Glutamatergic neuron (in vitro differentiated cells): ENCODE measurements at places on chromosomes 2 and 18. TPM values are rescaled to one million over a fixed set of nuclear protein-coding genes. Genes with fewer than 3 reads are reported as not detected.

GRCh38 chr2:52810460-52810859, 957.1 kb upstream of the CHAC2 start:
- no peaks in the 10 kb centered on the region for H3K36me3 ChIP-seq
- no peak overlapping the region for H3K27ac ChIP-seq
- H3K4me1 ChIP-seq, result no peaks in the 10 kb centered on the region
- no peak for DNase-seq
- no peaks in the 10 kb centered on the region for H3K27me3 ChIP-seq

DNA sequence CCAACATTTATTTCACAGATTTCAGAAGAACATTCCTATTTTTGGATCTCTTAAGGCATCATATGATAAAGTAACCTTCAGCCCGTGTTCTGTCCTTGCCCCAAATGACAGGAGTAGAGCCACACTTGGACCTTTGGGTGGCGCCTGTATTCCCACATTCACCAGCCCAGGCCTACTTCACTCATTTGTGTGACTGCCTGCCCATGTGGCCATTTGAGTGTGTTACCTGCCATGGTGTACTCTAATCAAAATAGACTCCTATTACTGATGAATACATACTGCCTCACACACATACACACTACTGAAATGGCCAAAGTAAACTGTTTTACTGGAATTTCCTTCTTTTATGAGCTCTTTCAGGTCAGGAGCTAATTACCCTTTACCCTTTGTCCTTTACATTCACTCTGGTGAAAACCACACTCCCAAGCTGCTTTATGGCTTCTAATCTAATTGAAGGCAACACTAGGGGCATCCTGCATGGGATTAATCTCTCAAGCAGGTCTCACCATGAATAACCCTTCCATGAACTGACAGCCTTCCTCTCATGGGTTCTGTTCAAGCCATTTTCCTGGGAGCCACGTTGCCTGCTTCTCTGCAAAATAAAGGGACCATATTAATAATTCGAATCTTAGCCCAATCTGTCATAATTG, 271.0 kb upstream of the GALNT5 start:
- H3K27ac ChIP-seq, result no peak overlapping the region
- no peaks in the 10 kb centered on the region for H3K36me3 ChIP-seq
- H3K27me3 ChIP-seq, result no peaks in the 10 kb centered on the region
- no peaks in the 10 kb centered on the region for H3K4me1 ChIP-seq

GRCh38 chr18:54444319-54444914, 86.7 kb downstream of the C18orf54 start:
- peaks cover 2% of the 10 kb centered on the region for H3K27me3 ChIP-seq
- no peak overlapping the region for H3K27ac ChIP-seq

DNA sequence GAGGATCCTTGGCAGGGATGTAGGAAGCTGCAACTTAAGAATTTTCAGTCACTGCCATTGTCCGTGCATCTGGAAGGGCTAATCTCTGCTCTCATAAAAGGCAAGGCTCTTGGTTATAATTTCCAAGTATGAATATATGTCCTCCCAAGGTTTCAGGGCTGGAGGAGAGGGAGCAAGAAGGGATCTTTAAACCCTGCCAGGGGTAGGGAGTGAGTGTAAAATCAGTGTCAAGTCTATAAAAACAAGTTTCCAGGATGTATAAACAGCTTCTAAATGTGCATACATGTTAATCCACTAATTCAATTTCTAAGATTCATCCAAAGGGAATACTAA, 110.2 kb upstream of the CYRIA start:
- peaks cover 5% of the 10 kb centered on the region for H3K4me1 ChIP-seq
- no peaks in the 10 kb centered on the region for H3K36me3 ChIP-seq
- no peak overlapping the region for H3K4me3 ChIP-seq
- no peak overlapping the region for H3K27ac ChIP-seq

- H3K27me3 ChIP-seq, result peaks cover 11% of the 10 kb centered on the region
- no peak for DNase-seq
- H3K27ac ChIP-seq, result no peak overlapping the region
- peaks cover 18% of the 10 kb centered on the region for H3K36me3 ChIP-seq
These were observed 31.9 kb downstream of the ASB1 start for GRCh38 chr2:238458651-238459050.

GRCh38 chr2:80053522-80054345, 250.8 kb downstream of the LRRTM1 start:
- no peak overlapping the region for H3K27ac ChIP-seq
- no peak overlapping the region for H3K4me3 ChIP-seq
- no peak for DNase-seq
- peaks cover 17% of the 10 kb centered on the region for H3K4me1 ChIP-seq
- H3K27me3 ChIP-seq, result peaks cover 5% of the 10 kb centered on the region

- DNase-seq, result no peak
- H3K4me1 ChIP-seq, result peaks cover 13% of the 10 kb centered on the region
- H3K27ac ChIP-seq, result no peak overlapping the region
These were observed 16.7 kb downstream of the SRSF7 start for GRCh38 chr2:38734299-38735058.

GRCh38 chr2:60868589-60869273, 12.6 kb upstream of the REL start:
- no peaks in the 10 kb centered on the region for H3K4me1 ChIP-seq
- H3K27ac ChIP-seq, result no peak overlapping the region
- no peak overlapping the region for H3K4me3 ChIP-seq
- H3K36me3 ChIP-seq, result no peaks in the 10 kb centered on the region

GRCh38 chr2:240906141-240906910, at the start of gene CROCC2:
TSS of gene CROCC2 (plus strand) at chr2:240906336. CDS start at chr2:240906514, 178 bp downstream.
- DNase-seq, result no peak
- no peak within 1 kb of the TSS for H3K27ac ChIP-seq
- H3K27me3 ChIP-seq, result peaks cover 2% of the 10 kb centered on the region

- H3K4me3 ChIP-seq, result no peak overlapping the region
- H3K4me1 ChIP-seq, result peaks cover 11% of the 10 kb centered on the region
- H3K36me3 ChIP-seq, result no peaks in the 10 kb centered on the region
These were observed 59.9 kb upstream of the CYRIA start for GRCh38 chr2:16725549-16725948.

- H3K4me3 ChIP-seq, result no peak overlapping the region
- no peak overlapping the region for H3K27ac ChIP-seq
- no peaks in the 10 kb centered on the region for H3K4me1 ChIP-seq
- no peak for DNase-seq
- H3K27me3 ChIP-seq, result peaks cover 3% of the 10 kb centered on the region
These were observed 9.4 kb downstream of the NT5DC4 start for GRCh38 chr2:112730216-112730615.

DNA sequence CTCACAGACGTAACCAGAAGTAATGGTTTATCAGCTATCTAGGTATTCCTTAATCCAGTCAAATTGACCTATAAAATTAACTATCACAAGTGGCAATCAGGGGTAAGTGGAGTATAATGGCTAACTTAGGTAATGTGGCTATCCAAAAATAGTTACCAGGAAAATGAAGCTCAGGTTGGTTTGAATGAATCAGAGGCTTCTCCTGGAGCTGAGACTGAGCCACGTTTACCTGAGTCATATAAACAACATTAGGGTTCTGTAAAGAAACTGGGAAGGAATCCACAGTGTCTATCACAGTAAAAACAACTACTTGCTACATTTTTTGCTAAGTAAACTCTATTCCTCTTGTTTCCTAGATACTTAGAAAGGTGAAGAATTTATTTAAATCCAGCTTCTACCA, 236.0 kb upstream of the SPHKAP start:
- no peak overlapping the region for H3K27ac ChIP-seq
- H3K27me3 ChIP-seq, result no peaks in the 10 kb centered on the region
- no peak overlapping the region for H3K4me3 ChIP-seq
- H3K36me3 ChIP-seq, result no peaks in the 10 kb centered on the region

DNA sequence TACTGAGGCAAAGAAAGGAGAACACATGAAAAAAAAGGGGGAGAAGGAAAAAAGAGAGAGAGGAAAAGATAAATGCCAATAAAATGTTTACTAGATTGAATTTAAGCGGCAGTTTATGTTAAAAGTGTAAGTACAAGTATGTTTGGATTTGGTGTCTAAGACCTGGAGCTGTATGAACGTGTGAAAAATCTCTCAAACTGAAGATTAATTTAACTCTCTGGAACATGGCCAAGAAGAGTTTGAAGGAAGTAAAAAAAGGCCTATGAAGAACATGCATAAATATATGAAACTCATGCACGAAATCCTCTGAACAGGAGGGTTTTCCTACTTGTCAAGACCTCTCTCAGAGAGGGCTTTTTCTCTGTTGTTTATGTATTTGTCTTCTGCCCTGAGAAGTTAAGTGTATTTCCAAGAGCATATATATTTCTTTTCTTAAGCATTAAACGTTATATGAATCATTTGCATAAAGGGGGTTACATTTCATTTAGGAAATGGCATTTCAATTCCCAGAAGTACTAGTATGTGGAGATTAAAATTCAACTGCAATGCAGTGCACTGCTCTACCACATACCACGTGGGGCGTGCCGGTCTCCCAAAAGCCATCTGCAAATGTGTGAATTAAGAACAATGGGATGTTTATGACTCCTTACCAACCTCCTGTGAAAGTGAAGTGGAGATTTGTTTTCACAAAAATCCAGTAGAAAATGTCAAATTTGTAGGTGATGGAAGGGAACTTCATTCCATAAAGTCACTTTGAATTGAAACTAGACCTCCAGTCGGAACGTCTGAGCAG, 281.1 kb upstream of the TRIB2 start:
- H3K27me3 ChIP-seq, result no peaks in the 10 kb centered on the region
- no peak overlapping the region for H3K4me3 ChIP-seq
- no peaks in the 10 kb centered on the region for H3K36me3 ChIP-seq
- DNase-seq, result no peak

- DNase-seq, result no peak
- H3K27me3 ChIP-seq, result no peaks in the 10 kb centered on the region
- no peak overlapping the region for H3K27ac ChIP-seq
- H3K4me3 ChIP-seq, result no peak overlapping the region
- peaks cover 4% of the 10 kb centered on the region for H3K4me1 ChIP-seq
These were observed 16.2 kb downstream of the SAG start for GRCh38 chr2:233323851-233324250.

GRCh38 chr2:7724336-7724735, 807.1 kb downstream of the RNF144A start:
- no peaks in the 10 kb centered on the region for H3K27me3 ChIP-seq
- peaks cover 3% of the 10 kb centered on the region for H3K4me1 ChIP-seq
- no peak for DNase-seq
- H3K4me3 ChIP-seq, result no peak overlapping the region
- no peak overlapping the region for H3K27ac ChIP-seq

DNA sequence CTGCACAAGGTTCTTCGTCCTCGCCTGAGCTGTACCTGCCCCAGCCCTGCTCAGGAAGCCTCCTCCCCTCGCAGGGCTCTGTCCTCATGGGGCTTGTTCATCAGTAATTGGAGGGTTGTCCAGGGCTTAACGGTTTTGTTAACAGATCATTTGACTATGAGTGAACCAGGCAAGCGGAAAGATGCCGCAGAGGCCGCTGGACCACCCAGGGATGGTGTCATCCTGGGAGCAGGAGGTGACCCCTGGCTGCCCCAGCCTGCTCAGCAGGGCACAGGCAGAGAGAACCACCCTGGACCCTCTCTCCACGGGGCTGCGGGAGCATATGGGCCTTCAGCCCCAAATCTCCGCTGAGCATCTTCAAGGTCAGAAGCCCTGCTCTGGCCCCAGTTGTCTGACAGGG, 264.3 kb downstream of the KLHL29 start:
- H3K36me3 ChIP-seq, result peaks cover 18% of the 10 kb centered on the region
- peaks cover 25% of the 10 kb centered on the region for H3K4me1 ChIP-seq
- no peaks in the 10 kb centered on the region for H3K27me3 ChIP-seq
- no peak for DNase-seq

DNA sequence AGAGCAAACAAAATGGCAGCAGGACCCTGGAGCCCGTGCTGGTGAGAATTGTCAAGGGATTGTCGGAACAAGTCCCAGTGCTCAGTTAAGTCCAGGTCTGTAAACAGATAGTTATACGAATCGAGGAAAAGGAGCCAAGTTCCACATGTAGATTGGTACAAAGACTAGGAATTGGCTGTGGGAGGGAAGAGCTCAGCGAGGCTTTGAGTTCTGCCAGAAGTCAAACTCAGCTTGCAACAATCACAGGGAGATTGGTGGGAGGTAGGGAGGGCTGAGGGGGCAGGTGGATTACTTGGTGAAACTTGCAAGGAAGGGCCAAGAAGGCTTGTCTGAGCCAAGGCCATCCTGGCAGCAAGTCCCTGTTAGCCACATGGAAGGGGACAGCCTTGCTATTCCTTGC, 217.8 kb upstream of the ARL4C start:
- peaks cover 3% of the 10 kb centered on the region for H3K4me1 ChIP-seq
- no peak overlapping the region for H3K27ac ChIP-seq
- peaks cover 5% of the 10 kb centered on the region for H3K36me3 ChIP-seq
- H3K4me3 ChIP-seq, result no peak overlapping the region
- no peak for DNase-seq

C2orf81 gene
- 3.7 TPM for total RNA-seq

MOGAT1 gene
- total RNA-seq, result not detected

CD226 gene
- total RNA-seq, result 0.05 TPM

CCDC74B gene
- 0.29 TPM for total RNA-seq

GAL3ST2 gene
- total RNA-seq, result 0.42 TPM

CHAC2 gene
- 1.7 TPM for total RNA-seq

FN1 gene
- total RNA-seq, result 28.6 TPM

CROCC2 gene
- not detected for total RNA-seq

WDSUB1 gene
- total RNA-seq, result 3.7 TPM

ADNP2 gene
- total RNA-seq, result 31.0 TPM

RNF25 gene
- 34.6 TPM for total RNA-seq

CCL20 gene
- total RNA-seq, result not detected

DLX2 gene
- 1.4 TPM for total RNA-seq

STEAP3 gene
- 2.1 TPM for total RNA-seq

TLK1 gene
- total RNA-seq, result 45.7 TPM

SERPINB3 gene
- total RNA-seq, result not detected

ACADL gene
- not detected for total RNA-seq
